ENCODE measurements at places on chromosomes 7 and 10.

GRCh38 chr7:44709011-44709915 is 39.4 kb upstream of the ZMIZ2 start:
- no peak for DNase-seq

DNA sequence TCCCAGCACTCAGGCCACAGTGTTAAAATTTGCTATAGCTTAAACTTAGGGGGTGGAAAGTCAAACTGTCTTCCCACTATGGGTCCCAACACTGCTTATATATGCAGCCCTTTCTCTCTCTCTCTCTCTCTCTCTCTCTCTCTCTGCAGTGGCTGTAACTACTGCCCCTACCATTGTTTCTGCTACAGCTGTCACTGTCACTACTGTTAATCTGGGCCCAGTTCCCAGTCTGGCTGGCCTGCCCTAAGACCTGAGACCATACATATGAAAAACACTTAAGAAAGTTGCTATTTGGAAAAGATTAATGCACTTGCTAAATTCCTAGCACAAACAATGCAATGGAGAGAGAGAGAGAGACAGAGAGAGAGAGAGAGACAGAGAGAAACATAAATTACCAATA is 78.6 kb downstream of the THSD7A start:
- no peak for DNase-seq

- peak; percentile 13 for DNase-seq
Observed at GRCh38 chr10:57338823-57339558, 928.7 kb downstream of the IPMK start.

GRCh38 chr7:38881947-38882684 is 26.9 kb downstream of the VPS41 start:
- no peak for DNase-seq

GRCh38 chr10:88893611-88894010 is 13.6 kb downstream of the STAMBPL1 start:
- no peak for DNase-seq

DNA sequence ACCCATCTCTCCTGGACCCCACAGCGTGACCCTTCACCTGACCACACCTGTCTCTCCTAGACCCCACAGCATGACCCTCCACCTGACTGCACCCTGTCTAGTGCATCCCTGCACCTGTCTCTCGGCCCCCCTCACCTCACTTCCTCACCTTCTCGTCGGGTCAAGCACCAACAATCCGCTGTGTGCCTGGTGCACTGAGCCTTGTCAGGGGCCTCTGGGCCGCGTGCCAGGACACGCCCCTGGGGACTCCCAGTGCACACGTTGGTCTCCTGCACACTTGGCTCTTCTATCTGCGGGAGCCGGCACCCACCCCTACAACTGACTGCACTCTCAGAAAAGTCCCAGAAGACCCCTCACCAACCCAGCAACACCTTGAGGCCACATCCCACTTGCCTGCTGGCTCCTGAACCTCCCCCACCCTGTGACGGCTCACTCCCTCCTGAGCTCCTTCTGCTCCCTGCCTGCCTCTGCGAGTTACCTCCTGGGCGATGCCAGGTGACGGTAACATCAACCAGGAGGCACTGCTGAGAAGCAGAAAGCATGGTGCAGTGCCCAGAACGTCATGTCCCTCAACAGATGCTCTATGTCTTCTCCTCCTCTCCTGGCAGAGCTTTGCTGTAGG is 147.6 kb downstream of the DIP2C start:
- DNase-seq, result peak; percentile 71

- DNase-seq, result no peak
Observed at GRCh38 chr7:100584683-100585510, 1.0 kb downstream of the LRCH4 start.

GRCh38 chr7:29432721-29433120 is 130.9 kb upstream of the PRR15 start:
- no peak for DNase-seq

DNA sequence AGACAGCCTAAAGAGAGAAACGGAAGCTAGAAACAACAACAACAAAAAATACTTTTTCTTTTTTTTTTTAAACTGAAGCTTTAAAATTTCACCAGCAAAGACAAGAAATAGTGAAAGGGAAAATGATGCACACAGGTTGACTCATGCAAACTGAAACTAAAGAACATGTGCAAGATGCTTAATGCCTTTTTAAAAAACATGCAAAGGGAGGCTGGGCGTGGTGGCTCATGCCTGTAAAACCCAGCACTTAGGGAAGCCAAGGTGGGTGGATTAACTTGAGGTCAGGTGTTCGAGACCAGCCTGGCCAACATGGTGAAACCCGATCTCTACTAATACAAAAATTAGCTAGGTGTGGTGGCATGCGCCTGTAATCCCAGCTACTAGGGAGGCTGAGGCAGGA is 15.1 kb upstream of the CUBN start:
- DNase-seq, result no peak

DNA sequence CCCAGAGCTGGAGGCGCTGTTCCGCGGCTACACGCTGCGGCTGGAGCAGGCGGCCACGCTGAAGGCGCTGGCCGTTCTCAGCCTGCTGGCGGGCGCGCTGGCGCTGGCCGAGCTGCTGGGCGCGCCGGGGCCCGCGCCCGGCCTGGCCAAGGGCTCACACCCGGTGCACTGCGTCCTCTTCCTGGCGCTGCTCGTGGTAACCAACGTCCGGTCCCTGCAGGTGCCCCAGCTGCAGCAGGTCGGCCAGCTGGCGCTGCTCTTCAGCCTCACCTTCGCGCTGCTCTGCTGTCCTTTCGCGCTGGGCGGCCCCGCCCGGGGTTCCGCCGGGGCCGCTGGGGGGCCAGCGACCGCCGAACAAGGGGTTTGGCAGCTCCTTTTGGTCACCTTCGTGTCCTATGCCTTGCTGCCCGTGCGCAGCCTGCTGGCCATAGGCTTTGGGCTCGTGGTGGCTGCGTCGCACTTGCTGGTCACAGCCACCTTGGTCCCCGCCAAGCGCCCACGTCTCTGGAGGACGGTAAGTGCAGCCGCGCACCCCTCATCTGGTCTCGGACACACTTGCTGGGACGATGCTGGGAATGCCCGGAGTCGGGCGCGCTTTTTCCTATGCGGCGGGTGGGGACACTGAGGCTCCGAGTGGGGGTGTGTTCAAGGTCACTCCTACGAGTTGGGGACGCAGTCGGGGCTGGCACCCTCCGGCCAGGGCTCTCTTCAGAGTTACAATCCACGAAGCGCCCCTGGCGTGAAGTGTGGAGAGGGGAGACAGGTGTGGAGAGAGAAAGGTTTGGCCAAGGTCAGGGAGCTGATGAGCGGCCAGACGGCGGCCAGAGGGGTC is 717 bp downstream of the ADCY1 start:
- peak; percentile 39 for DNase-seq

DNA sequence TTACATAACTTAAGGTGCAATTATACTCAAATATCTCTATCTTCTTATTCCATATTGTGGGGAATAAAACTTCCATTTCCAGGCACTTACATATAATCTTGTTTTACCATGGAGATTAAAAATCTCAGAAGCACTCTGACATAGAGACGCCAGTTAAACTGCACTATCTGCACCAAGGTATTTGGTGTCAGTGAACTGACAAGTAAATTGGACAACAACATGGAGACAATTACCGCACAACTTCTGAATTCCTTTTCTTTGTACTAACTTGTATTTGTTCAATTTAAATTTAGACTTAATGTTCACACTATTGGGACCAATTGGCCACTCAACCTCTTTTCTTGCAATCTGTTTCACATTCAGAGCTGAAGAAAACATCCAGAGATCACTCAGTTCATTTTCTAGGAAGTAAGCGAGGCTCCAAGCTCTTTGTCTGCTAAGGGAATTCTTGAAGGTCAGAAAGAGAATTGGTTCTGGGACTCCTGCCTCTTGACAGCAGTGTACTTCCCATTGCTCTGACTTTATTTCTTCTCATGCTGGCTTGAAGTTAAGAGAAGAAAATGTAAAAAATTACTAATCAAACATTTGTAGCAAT is 184.7 kb downstream of the CHCHD3 start:
- DNase-seq, result no peak

Measured in NCI-H1105 treated with DMSO at 0.1 percent for 48 hours (cell line).